Neuronal stem cell (in vitro differentiated cells): ENCODE measurements at places on chromosomes 2 and 18.
A peak's percentile ranks its signal among the peaks of the same experiment; 100 is the strongest.

GRCh38 chr2:199457147-199458008 is at the start of gene SATB2:
TSS of gene SATB2 (minus strand) at chr2:199457939. CDS start at chr2:199456037, 1,902 bp downstream.
- peak; percentile 31 for DNase-seq

GRCh38 chr2:188291617-188292347 is at the start of gene GULP1:
TSS of gene GULP1 (plus strand) at chr2:188291874. CDS start at chr2:188477703, 185,829 bp downstream.
- DNase-seq: peak; percentile 83

- DNase-seq: no peak
These were observed 176.3 kb upstream of the GLI2 start for GRCh38 chr2:120559401-120559800.

GRCh38 chr2:17252258-17252657 is 266.0 kb downstream of the RAD51AP2 start:
- DNase-seq: no peak

DNA sequence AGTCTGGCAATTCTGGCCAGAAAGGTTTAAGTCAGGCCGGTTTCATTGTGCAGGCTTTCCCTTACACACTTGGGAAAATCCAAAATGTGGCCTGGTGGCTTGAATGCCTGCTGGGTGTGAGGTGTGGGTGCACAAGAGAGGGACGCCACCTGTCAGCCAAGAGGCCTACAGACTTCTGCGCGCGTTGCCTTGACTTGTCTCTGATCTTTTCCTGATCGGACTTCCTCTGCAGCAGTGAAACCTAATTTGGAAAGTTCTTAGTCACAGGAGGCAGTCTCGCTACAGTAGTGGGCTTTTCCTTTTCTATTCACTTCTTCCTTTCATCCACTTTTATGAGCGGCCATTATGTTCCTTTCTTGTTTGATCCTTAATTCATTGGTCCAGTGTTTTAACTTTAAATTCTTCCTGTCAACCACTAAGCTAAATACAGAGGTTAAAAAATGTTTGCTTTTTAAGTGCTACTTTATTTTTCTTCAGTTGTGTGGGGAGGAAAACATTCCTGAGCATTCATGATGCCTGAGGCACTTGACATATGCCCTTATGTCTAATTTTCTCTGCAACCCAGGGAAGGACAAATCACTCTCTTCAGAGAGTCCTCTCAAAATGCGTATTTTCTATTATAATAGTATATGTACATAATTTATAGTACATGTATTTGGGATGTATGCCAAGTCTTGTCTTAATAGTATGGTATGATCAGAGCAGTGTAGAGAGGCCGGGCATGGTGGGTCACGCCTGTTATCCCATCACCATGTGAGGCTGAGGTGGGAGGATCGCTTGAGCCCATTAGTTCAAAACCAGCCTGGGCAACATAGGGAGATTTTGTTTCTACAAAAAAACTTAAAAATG is 128.9 kb downstream of the WDSUB1 start:
- DNase-seq: no peak

DNA sequence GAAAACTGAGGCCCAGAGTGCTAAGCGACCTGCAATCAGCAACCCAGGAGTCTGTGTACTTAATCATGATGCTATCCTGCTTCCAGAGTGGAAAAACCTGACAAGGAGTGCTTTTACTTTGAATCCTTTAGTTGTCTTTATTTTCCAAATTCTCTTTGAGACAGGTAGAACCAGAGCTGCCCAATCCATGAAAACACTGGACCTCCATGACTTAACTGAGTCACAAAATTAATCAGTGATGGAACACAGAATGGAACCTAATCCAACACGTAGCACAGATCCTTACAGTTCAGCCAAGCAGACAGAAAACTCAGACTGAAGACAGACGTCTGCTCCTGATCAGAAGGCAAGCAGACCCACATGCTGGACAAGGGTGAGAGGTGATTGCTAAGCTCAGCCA is 175.6 kb downstream of the BCL11A start:
- DNase-seq: no peak

DNA sequence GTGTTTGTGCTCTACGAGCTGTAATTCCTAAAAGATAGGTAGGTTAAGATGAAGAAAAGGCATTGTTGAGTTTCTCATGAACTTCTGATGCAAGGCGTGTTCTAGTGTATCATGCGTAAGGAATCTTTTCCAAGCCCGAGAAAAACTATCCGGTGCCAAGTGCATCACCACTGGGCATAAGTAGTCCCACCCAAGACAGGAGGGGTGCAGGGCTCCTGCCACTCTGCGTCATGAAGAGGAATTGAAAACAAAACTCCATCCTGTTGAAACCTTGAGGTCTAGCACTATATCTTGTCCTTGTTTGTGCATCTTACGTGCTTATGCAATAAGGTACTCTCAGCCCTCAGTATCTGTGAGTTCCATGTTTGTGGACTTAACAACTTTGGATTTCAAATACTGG is 45.7 kb downstream of the RAB31 start:
- DNase-seq: no peak

DNA sequence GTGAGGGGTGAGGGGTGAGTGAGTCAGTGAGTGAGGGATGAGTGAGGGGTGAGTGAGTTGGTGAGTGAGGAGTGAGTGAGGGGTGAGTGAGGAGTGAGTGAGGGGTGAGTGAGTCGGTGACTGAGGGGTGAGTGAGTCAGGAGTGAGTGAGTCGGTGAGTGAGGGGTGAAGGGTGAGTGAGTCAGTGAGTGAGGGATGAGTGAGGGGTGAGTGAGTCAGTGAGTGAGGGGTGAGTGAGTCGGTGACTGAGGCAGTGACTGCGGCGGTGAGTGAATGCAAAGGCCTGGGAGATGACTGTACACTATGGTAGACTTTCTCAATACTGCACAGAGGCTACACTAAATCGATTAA is 16.6 kb downstream of the THAP4 start:
- DNase-seq: no peak

DNA sequence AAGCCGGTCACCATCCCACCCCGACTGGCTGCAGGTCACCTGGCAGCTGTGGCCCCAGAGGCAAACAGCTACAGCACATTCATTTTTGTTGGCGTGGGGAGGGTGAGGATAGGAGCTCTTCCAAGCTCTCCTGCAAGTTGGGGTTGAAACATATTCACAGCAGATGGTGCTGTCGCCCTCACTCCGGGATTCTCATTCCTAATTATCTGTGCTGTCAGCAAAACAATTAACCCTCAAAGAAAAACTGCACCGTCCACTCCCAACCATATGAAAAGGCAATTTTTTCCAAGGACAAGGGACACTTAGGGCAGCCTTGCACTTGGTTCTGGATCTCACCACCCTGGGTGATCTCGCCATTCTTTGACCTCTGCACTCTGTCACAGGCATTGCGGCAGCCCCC is 68.6 kb downstream of the ZBTB7C start:
- DNase-seq: no peak

- no peak for DNase-seq
These were observed 11.5 kb upstream of the C2orf42 start for GRCh38 chr2:70202236-70202806.

DNA sequence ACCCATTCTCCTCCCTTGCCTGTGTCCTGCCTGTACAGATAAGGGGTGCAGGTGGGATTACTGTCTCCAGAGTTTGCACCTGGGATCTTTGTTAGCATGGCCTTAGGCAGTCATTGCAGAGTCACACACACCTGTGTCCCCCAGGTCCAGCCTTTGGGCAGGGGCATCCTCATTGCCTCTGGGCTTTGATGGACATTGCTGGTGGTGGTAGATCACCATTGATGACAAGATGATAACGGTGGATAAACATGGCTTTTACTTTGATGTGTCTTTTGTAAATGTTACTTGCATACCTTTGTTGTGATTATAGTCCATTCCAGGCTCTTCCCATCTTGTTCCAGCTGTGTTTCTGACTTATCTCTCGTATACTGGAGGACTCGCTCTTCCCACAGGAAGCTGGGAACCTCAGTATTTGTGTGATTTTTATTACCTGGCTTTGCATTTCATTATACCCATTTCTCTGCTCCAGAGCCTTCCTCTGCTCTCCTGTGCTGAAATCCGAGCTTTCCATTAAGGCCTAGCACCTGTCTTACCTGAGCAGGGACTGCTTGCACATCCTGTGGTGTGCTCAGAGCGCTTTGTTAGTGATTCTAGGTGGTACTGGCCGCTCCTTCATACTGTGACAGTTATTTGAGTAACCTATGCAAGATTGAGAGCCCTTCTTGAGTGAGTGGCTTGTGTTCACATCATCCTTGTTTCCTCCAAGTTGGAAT is 79.2 kb downstream of the PTPRM start:
- DNase-seq: no peak

DNA sequence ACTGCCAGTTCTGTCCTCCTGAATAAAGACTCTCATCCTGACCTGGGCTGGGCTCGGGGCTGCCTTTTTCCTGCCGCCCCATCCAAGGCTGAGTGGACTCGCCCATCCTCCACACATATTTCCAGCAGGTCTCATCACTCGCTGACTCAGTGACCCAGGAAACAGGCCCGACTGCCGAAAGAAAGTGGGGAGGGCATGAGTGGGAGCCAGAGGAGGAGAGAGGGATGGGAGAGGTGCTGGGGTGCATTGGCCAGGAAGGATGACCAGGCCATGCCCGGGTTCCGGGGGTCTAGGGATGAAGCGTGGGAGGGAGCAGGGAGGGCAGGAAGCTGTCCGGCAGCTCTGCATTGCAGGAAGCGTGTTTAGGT is 66.7 kb downstream of the TWIST2 start:
- DNase-seq: no peak

- peak; percentile 31 for DNase-seq
These were observed at the start of gene FOXI3 for GRCh38 chr2:88452565-88452905. TSS of gene FOXI3 (minus strand) at chr2:88452693. CDS start at chr2:88452535, 158 bp downstream.

DNA sequence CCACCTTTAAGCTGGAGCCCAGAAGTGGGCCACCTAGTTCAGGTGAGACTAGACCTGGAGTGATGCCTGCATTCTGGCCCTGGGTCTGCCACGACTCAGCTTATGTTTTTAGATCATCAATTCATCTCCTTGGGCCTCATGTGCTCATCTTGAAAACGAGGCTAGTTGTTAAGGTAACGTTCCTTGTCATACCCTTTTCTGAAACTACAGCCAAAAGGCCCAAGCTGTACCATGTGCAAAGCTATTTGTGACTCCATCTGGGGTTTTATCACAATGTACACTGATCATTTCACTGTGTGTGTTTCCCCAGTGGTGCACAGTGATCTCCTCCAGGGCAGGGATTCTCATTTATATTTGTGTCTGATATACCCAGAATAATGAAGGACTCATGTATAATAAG is 138.4 kb upstream of the COPS8 start:
- DNase-seq: no peak

DNA sequence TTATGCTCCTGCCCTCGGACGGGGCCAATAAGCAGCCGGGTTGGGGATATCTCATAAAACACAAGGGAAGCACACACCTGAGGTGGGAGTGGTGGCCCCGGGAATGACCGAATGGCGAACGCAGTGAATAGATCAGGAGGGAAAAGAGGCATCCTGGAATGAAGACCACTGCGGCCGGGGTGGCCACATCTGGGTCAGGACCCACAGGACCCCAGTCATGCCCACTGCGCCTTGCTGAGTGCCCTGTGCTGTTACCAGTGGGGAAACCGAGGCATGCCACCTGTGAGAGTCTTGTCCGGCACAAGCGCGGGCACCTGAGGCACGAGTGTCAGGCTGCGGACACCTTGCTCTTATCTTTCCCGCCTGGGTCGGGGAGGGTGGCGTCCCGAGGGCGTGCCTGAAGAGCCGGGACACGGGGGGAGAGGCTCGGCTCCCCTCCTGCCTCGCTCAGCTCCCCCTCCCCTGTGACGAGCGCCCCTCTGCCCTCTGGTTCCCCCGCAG is 1.6 kb downstream of the PDCD1 start:
- no peak for DNase-seq

GRCh38 chr18:41862921-41863320 is 92.1 kb upstream of the PIK3C3 start:
- DNase-seq: no peak

DNA sequence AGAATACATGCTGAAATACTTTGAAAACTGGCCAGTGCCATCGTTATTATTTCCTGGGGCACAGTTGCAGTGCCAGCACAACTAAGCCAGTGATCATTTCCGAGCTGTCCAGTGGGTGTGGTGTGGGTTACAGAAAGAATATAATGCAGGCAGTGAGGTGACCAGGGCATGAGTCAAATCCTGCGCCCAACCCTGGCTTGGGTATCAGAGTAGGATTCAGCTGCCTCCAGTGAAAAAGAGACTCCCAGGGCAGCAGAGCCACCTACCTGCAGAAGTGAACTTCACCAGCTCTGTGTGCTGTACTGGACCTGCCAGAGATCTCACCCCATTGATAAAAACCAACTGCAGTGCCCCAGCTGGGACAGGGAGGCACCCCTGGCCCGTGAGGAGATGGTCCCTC is 18.0 kb downstream of the SLC9A2 start:
- no peak for DNase-seq

DNA sequence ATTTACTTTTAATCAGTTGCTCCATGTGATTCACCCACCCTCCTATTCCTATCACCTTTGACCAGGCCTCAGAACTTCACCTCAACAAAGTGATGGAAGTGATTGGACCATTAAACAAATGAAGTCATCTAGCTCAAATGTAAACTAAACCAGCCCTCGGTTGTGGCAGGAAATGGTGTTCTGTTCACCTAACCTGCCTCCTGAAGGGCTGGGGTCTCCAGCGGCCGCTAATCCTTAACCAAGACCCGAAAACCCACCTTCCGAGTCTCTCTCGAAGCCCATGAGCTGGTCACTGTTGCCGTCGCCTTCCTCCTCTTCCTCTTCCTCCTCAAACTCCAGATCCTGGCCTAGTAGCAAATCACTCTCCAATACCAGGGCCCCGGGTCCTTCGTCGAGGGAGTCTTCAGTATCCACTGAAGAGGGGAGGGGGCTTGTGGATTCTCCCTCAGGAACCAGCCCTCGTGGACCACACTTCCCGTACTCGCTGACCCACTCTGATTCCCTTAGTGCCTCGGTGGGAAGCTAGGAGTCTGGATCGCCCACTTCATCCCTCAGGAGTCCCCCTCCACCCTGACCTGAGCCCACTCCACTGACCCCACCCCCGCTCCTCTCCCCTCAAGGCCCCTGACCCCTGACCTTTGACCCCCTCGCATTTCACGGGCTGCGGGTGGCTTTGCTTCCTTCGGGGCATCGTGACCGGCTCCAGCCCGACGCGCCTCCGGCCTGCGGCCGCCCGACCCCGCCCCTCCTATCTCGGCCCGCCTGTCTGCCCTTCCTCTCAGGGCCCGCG is 503 bp downstream of the ZNF513 start:
- peak; percentile 71 for DNase-seq

- no peak for DNase-seq
These were observed 105.5 kb downstream of the ZEB2 start for GRCh38 chr2:144414324-144414845.

- DNase-seq: no peak
These were observed 11.3 kb downstream of the OSR1 start for GRCh38 chr2:19346983-19347618.

GRCh38 chr2:3264010-3264744 is 113.4 kb downstream of the EIPR1 start:
- DNase-seq: no peak

- no peak for DNase-seq
These were observed 55.8 kb downstream of the HRH4 start for GRCh38 chr18:24516261-24516660.

GRCh38 chr2:201262718-201263117 is 2.4 kb downstream of the CASP8 start:
- DNase-seq: no peak

- peak; percentile 85 for DNase-seq
These were observed 122.5 kb downstream of the FOXI3 start for GRCh38 chr2:88329815-88330603.

GRCh38 chr2:47091118-47091517 is 64.0 kb downstream of the STPG4 start:
- DNase-seq: no peak
